ENCODE measurements at places on chromosomes 6 and 20.

DNA sequence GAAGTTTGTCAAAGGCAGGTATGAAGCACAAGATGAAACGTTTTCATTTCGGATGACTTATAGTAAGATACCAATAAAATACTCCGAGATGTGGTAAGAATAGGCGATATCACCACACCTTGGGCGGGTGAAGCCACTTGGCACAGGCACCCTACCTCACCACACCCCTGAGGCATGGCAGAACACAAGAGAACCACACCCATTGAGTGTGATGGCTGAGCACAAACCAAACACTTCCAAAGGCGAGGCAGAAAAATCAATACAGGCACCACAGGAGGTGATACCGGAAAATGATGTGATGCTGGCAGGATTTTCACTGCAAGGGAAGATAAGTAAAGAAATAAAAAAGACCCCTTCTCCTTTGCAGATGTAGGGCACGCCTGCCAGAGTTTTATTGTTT is 332.9 kb upstream of the PRDM1 start:
- DNase-seq, result no peak

GRCh38 chr6:119736296-119737021 is 386.9 kb upstream of the MAN1A1 start:
- DNase-seq, result no peak

- DNase-seq, result no peak
Measured at GRCh38 chr20:6740096-6740495, 27.4 kb upstream of the BMP2 start.

- peak; percentile 67 for DNase-seq
Measured at GRCh38 chr6:139881236-139881635, 506.8 kb upstream of the CITED2 start.

GRCh38 chr6:16494793-16495192 is 256.4 kb downstream of the GMPR start:
- no peak for DNase-seq

DNA sequence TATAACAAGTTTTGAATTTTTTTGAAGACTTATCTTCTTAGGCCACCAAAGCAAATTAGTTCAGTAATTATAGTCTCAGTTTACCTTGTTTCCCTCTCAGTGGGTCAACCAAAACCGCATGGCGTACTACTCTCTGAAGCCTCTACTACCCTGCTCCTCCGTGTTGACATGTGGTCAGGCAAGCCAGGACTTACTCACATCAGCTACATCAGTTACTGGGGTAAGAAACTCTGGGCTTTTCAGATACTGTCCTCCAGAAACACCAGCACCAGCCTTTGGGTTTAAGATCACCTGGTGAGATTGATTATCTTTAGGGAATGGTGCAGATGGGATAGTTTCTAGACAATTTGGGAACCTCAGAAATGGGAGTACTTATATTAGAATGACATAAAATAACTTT is 55.1 kb downstream of the KCNQ5 start:
- DNase-seq, result no peak

GRCh38 chr6:34352305-34352937 is 40.0 kb downstream of the NUDT3 start:
- no peak for DNase-seq

DNA sequence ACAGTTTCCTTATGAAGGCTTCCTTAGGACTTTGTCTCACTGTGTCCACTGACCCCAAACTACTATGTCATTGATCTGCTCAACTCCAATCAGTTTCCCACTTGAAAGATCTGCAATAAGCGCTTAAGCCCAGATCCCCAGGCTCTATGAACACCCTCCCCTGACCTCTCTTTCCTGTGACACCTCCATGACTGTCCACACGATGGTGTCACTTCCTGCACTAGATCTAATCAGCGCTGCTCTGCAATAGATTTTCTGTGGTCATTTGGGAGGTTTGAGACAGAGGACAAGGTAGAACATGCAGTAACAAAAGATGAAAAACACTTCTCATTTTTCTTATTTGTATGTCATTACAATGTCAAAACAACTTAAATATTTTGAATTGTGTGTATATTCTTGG is 304.6 kb upstream of the AGPAT4 start:
- DNase-seq, result no peak

GRCh38 chr6:157059781-157060180 is 263.5 kb downstream of the TMEM242 start:
- DNase-seq, result no peak

DNA sequence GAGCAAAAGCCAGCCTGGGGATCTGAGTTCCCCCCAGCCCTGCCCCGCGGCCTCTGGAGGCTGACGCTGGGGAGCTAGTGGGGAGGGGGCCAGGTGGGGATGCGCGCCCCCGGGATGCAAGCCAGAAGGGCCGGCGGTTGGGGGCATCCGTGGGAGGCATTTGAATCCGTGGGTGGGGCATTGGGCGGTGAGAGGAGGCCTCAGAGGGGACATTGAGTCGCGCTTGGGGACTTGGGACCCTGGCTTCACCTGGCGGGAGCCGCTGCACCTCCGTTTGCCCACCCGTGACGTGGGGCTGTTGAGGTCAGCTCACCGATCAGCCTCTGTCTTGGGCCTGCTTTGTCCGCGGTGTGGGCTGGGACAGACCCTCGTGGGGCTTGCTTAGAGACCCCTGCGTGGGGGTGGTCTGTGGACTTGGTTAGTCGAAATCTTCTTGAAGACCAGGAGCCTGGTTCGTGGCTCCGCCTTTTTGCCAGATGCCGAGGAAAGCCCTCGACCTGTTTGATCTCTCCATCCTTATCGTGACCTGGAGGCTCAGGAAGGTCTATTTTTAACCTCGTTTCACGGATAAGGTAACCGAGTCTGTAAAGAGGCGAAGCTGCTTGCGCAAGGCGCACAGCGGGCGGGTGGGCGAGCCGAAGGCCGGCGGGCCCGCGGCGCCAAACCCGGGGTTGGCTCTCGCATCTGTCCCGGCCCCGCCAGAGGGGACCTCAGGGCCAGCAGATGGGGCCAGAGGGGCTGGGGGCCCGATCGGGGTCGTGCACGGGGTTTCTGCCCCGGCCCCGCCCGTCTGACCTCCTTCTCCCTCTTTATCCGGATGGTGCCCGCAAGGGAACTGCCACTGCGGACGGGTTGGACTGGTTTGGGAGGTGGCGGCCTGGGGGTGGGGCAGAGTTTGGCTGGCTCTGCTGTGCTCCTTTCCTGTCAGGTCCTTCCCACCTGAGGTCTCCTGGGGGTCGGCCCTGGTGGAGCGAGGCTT is 8.3 kb downstream of the FAM110A start:
- DNase-seq, result no peak

DNA sequence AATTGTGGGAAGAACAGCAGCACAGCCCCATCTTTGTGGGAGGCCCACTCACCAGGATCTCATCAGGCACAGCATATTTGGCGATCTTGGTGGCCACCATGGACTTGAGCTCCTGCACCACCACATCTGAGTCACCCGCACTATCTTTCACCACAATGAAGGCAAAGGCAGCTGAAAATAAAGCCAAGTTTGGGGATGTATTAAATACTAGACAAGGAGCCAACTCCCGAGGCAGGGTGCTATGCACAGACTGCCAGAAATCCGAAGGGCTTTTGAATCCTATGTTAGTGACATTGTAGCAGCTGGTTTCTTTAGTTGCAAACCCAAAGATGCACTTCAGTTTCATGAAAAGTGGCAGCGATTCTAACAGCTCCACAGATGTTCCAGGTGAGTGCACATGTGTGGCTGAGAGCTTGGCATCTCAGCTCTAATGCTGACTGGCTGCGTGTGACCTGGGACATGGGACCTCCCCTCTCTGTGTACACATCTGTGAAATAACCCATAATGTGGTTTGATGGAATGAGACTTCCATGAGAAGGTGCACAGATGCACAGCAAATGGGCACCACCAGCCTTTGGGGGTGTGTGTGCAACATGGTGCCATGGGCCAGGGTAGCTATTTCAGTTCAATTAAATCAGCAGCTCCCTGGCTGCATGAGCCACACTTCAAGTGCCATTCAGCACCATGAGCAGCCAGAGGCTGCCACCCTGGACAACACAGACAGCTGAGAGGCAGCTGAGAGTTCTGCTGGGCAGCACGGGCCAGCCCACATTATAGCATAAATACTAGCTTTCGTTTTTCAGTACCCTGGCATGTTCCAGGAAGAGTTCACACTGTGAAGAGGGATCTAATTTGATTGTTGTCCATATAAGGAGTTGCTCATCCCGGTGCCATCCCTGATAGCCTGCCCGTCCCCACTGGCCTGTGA is 16.9 kb upstream of the APMAP start:
- DNase-seq, result no peak

DNA sequence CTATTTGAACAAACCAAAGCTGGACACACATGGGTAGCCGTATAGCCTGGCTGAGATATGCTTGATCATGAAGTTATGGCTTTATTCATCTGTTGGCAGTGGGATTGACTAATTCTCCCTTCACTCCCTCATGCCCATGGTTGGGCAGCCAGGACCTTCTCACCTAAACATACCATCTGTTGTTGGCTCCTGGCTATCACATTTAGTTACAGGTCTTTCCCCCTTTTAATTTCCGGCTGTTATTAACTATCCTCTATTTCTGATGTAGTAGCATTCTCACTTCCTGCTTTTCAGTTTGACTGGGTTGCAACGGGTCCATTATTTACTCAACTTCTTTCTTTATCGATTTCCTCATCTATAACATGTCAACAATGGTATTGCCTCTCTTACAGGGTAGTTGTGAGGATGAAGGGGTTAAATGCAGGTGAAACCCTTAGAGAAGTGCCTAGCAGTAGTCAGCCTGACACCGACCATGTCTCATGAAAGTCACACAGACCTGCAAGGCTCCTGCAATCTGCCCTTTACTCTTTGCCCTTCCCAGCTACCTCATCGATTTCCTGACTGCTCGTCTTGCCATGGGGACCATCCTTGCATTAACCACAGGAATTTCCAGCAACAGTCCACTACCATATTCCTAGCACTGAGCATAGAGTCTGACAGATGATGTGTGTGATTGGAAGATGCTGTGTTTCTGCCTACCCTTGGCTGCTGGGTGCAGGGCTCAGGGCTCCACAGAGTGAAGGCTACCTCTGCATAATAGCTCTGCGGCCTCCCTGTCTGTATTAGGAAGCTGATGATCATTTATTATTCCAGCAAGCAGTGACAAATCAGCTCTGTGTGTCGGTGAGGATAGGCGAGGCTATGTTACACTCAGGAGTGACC is 42.2 kb downstream of the PPP1R14C start:
- DNase-seq, result no peak

- no peak for DNase-seq
Measured at GRCh38 chr20:39888310-39888709, 800.7 kb downstream of the MAFB start.

- DNase-seq, result no peak
Measured at GRCh38 chr6:142749556-142749955, 195.4 kb downstream of the HIVEP2 start.

GRCh38 chr6:134961366-134961765 is 11.5 kb upstream of the ALDH8A1 start:
- DNase-seq, result no peak

DNA sequence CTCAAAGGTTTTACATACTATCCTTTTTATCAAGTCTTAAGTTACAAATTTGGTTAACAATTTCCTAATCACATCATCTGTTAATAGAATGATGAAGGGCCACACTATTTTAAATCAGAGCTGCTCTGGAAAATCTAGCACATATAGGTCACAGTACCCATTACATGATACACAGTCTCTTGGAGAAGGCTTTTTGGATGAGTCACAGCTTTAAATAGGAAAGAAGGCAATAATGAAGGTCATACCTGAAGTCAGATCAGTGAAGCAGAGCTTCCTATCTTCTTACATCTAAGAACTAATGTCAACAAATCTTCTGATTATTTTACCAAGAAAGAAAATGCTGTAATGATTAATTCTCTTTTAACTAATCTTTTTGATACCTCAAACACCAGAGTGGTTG is 248.5 kb downstream of the BTBD9 start:
- no peak for DNase-seq

DNA sequence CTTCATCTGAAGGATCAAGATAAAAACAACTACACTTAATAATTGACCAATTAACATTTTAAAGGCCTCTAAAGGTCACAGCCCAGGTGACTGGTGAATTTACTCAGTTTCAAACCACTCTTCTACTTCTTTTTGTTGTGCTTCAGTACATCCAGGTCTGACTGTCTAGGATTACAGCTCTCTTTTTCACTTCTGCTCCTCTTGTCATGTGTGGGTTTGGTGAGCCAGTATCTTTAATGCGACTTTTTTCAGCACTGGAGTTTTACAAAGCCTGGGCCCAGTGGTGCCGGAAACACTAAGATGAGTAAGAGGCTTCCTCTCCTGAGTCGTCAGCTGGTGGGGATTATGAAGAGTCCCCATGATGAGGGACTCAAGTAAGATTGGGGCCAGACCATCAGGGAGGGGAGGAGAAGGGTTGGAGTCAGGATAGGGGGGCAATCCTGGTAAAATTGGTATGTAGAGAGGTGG is 27.0 kb downstream of the HECA start:
- no peak for DNase-seq

DNA sequence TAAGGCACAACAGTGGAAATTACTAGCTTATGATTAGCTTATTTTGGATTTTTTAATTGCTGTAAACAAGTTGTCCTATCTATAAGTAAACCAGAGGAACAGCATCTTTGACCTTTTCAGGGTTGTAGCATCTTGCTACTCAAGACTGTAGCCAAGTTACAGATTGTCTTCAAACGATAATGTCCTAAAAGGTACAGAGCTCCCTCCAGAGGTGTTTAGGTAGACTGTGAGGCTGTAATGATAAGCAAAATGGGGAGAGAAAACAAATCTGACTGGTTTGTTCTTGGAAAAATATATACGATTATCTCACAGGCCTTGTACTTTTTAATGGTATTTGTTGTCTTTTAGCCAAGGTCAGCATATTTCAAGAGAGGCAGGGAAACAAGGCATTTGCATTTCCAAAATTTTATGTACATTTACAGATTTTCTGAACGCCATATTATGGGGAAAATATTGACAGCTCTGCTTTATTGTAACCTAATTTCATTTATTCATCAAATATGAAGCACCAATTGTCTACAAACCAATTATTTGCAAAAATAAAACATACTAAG is 273.4 kb downstream of the MEI4 start:
- peak; percentile 14 for DNase-seq

GRCh38 chr6:41428996-41429421 is 93.6 kb downstream of the NCR2 start:
- no peak for DNase-seq

DNA sequence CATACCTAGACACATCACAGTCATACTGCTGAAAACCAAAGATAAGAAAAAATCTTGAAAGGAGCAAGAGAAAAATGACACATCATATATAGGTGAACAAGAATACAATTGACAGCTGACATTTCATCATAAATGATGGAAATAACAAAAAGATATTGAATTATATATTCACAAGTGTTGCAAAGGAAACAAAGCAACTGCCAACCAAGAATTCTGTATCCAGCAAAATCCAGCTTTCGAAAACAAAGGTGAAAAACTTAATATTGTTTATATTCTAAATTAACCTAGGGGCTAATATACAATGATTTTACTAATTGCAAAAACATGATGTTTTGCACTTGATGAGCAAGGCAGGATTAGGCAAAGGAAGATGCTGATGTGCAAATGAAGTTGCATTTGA is 84.3 kb downstream of the MOXD1 start:
- no peak for DNase-seq

GRCh38 chr6:139732451-139732850 is 358.0 kb upstream of the CITED2 start:
- DNase-seq, result no peak

Data from NCI-H524 (cell line).